ENCODE measurements at places on chromosomes 2 and 18. TPM values are rescaled to one million over a fixed set of nuclear protein-coding genes. Genes with fewer than 3 reads are reported as not detected.

Gene OR6B2
- total RNA-seq = not detected

Gene CYTIP
- not detected for total RNA-seq

- no peak for DNase-seq
These were observed 340.1 kb downstream of the EIPR1 start for GRCh38 chr2:3037196-3038194.

- no peak for DNase-seq
These were observed 1.3 kb downstream of the INPP4A start for GRCh38 chr2:98445683-98446581.

GRCh38 chr2:112024231-112024630 is 30.8 kb upstream of the TMEM87B start:
- no peak for DNase-seq

Measured in Caki2 (cell line).